ENCODE measurements at places on chromosomes 4 and X.

DNA sequence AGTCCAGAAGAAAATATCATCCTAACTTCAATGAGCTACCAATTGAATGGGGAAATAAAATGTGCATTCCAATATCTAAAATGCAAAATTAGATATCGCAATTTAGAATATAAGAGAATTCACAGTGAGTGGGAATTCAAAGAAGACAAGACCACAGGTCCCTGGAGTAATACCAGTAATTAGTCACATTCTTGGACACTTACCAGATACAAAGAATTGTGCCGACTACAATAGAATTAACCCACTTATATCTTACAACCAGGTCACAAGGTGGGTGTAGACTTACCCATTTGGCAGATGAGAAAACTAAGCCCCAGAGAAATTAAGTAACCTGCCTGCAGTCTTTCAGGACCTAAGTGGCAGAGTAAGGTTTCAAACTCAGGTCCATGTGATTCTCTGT lies 84.3 kb upstream of the C1QTNF7 start:
- no peak for DNase-seq

- DNase-seq, result no peak
These were observed 56.2 kb downstream of the TRIML1 start for GRCh38 chr4:188195389-188195985.

DNA sequence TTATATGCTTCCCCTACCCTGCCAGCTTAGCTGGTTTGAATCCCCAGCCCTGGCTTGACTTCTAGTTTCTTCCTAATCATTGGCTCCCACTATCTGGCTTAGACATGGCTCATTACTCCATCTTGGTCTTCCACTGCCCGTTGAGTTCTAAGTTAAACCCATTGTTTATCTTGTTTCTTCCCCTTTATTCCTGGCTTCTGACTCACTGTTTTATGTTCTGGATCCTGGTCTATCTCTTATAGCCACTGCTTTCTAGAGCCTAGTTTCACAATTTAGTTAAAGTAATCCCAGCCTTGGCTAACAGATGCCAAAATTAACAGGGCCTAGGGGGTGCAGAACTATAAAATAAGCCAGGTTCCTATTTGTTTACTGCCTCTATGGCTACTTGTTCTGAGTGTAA lies 120.9 kb downstream of the ARHGEF9 start:
- no peak for DNase-seq

GRCh38 chr4:108060686-108061321 lies 71.1 kb downstream of the HADH start:
- no peak for DNase-seq

GRCh38 chrX:139640259-139640658 lies 67.7 kb downstream of the MCF2 start:
- DNase-seq, result no peak

GRCh38 chr4:183321079-183321478 lies 1.0 kb upstream of the CLDN22 start:
- DNase-seq, result no peak

- no peak for DNase-seq
These were observed 51.1 kb downstream of the SEC24D start for GRCh38 chr4:118784776-118785175.

DNA sequence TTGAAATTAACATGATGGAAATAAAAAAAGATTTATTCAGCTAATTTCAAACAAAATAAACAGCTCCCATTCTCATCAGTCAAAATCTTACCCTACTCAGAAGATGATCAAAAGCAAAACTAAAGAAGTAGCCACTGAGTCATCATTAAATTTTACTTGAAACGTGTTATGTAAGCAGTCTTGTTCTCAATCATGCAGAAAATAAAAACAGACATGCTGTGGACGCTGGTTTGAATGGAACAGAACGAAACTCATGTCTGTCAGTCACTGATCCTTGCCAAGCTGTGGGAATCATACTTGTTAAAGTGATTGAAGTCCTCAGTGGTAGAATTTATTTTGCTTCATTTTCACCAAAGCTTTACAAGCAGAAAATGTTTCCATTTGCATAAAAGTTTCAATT lies 77.2 kb upstream of the TLR3 start:
- no peak for DNase-seq

DNA sequence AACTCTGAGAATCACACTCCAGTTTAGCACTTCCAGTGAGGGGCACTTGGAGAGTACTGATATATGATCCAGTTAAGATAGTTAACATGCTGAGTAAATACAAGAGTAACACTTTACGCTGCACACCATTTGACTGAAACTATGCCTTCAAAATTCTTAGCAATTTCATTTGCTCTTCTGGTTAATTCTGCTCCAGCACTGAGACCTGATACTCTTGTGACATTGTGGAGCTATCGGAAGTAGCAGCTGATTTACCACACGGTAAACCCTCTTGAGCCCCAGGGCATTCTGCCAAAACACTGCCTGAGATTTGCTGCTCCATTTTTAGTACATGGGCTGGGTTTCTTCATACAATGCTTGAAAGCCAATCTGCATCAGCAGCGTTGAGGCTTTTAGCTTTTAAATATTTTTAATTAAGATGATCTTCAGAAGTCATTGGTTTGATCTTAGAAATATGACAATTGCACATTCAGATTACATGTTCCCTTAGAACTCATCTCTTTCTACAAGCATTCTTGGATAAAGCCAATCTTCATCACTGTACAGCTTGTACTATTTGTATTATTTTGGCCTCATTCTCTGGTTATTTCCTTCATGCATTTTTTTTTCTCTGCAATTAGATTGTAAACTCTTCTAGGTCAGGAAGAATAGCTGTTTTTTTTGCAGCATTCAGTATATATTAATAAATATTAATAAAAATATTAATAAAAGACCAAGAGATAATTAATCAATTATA lies 67.8 kb upstream of the ETNPPL start:
- no peak for DNase-seq

DNA sequence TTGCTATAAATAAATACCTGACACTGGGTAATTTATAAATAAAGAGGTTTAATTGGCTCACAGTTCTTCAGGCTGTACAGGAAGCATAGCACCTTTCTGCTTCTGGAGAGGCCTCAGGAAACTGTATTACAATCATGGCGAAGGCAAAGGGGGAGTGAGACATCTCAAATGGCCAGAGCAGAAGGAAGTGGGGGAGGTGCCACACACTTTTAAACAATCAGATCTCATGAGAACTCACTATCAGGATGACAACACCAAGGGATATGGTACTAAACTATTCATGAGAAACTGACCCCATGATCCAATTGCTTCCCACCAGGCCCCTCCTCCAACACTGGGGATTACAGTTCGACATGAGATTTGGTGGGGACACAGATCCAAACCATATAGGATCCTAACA lies 11.7 kb upstream of the TCEAL9 start:
- DNase-seq, result no peak

GRCh38 chrX:73831500-73831899 lies 268.5 kb downstream of the CHIC1 start:
- DNase-seq, result no peak

DNA sequence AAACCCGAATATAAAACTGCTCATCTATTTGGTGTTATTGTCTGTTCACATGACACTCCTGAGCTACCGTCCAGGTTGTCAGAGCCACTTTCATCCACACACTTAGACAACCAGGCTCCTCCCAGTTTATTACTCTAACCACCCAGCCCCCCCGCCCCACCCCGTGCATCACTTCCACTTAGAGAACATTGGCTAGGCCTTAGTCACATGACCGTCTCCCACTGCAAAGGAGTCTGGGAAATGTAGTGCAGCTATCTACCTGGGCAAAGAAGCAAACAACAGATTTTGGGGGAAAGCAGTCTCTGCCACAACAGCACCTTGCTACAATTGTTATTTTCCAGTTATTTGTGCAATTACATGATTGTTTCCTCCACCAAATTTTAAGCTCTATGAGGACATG lies 57.6 kb upstream of the RBPJ start:
- no peak for DNase-seq

GRCh38 chr4:148443512-148444295 lies 1.5 kb upstream of the NR3C2 start:
- peak; percentile 24 for DNase-seq

- DNase-seq, result no peak
These were observed 67.7 kb upstream of the H2AZ1 start for GRCh38 chr4:100017637-100018310.

DNA sequence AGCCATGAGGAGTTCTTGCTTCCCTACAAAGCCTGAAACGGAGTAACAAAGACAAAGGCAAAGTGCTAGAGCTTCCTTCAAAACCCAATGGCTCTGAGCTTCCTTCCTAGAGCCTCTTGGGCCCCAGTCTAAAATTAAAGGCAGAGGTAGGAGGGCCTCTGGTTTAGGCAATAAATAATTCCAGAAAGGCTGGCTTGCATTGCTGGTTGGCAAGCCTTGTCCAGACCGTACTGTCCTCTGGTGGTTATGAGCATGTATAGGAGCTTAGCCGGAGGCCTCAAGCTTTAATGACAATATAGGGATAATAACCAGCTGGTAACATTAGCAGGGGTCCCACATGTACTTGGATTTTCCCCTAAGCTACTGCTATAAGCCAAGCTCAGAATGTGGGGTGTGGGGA lies 237.3 kb downstream of the AR start:
- no peak for DNase-seq

- DNase-seq, result no peak
These were observed 16.6 kb upstream of the GASK1B start for GRCh38 chr4:158189422-158189821.

DNA sequence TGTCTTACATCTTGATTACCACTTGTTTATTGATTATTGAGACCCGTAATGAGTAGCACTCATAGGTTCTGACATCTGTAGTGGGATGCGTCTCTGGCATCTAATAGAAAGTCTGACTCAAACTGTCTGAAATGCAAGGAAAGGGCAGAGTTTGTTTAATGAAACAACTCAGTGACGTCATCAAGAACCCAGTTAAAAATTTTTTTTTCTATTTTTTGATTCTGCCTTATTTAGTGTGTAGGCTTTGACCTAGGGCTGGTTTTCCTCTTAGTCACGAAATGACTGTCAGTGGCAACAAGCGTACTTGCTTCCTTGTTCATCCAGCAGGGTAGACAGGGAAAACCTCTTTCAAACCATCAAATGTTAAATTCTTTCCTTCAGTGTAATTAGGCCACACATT lies 3.1 kb upstream of the CDKL5 start:
- DNase-seq, result no peak

- no peak for DNase-seq
These were observed 104.6 kb downstream of the REELD1 start for GRCh38 chr4:146318894-146319293.

DNA sequence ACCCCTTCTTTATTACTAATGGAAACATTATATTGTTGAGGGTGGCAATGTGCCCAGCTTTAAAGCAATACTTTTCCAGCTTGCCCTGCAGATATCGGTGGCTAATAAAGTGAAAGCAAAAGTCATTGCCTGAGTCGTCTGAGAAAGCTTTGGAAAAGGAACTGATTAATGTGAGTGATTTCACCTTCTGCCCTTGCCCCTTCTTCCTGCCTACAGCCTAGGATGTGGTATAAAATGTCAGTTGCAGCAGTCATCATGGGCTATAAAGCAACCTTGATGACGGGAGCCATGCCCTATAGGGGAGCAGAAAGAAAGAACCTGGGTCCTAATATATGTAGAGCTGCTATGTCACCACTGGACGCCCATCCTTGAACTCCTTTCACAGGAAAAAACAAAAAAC lies 132.4 kb upstream of the USP9X start:
- DNase-seq, result no peak

Data from progenitor cell of endocrine pancreas (in vitro differentiated cells).